ENCODE measurements at places on chromosomes 12 and 14.

GRCh38 chr12:52041695-52042123 is 9.5 kb upstream of the NR4A1 start:
- DNase-seq: no peak

- no peak for DNase-seq
Observed at GRCh38 chr12:125552295-125552694, 487.1 kb downstream of the AACS start.

DNA sequence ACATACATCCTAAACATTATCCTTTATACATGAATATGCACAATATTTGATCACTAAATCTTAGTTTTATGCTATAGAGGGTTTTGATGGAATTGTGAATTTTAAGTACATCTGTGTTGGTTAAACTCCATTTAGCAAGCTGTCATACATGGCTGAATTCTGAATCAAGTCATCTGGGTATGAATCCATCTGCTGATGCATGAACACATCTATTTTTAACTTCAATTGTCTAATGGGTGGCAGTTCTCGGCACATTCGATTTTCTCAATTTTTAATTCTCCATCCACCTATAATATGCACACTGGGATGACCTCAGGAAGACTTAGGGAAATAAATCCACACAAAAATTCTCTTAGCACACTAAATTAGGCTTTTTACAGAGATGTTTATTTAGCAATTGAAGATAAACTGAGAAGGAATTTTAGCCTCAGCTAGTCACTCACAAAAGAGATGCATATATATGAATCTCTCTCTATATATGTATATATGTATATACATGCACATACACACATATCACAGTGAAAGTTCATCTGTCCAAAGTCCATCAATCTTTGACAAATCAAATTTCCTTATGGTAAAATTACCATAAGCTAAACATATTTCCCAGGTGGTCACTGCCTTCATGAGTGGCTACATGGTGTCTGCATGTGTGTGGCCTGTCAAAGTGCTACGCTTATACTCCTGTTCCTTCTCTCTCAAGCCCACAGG is 44.5 kb upstream of the VPS33A start:
- DNase-seq: no peak

DNA sequence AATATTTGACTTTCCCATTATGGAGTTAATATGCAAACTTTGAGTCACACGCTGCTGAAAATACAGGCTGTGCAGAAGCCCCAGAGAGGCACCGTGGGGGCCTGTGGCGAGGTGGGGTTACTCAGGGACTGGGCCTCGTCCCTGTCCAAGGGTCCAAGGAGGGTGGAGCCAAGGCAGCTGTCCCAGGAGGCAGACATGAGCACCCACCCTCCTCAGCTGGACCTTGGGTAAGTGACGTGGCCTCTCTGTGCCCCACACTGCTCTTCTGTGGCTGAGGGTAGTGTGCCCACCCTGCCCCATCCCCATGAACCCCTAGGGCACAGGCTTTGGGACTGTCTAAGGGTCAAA is 39.4 kb downstream of the FAM222A start:
- no peak for DNase-seq

DNA sequence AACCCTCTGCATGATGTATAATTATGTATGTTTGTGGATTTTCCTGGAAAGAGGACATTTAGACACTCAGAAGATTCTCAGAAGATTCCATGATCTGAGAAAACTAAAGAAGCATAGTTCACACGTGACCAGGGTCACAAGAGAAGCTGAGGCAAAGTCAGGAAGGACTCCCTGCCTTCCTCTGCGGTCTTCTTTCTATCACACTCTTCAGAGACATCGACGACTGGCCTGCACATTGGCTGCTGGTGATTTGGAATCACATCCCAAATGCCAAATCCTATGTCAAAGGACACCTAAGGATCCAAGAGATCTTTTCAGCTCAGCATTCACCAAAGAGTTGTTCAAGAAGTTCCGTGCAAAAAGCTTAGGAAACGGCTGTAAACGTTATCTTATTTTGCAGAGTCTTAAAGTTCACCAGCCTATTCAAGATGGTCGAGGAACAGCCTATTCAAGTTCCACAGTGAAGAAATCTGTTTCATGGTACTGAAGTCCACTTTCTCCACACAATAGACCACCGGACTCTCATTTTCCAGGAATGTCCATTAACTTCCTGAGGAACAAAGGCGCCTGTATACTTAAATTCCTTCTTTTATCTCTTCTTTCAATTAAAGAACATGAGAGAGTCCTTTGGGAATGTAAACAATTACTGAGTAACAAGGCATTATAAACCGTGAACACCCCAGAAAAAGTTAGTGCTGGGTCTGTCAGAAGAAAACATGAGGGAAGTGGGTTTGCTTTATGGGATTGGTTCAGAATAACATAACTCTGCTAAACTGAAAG is 42.1 kb downstream of the IGF1 start:
- DNase-seq: no peak

DNA sequence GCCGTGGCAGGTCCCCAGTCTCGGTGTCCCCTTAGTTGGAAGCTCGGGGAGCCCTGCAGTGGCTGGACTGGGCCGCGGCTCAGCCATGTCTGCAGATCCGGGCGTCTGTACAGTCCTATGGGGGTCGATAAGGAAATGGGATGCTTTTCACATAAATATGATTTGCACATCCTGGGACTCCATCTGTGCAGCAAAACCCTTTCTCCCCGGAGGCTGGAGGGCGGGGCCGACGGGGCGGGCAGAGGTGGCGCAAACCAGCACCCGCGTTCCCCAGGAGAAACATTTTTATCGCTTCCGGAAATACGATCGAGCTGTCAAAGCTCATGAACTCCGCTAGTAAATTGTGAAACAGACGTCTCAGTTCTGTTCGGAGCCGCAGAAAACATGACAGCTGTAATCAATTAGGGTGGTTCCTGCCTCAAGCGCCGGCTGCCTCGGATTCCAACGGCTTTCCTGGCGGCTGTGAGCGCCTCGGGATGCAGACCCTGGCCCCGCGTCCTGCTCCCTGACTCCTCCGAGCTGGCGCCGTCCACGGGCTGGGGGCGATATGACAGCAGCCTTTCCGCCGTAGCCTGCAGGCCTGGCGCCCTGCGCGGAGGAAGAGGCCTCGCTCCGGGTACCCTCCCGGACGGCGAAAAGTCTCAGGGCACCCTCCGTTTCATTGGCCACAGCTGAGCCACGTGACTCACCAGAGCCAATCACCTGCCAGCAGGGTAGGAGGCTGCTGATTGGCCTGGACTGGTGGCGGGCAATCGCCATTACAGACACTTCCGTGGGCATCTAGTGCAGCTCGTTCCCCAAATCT is 23.0 kb downstream of the DIO3 start:
- no peak for DNase-seq

DNA sequence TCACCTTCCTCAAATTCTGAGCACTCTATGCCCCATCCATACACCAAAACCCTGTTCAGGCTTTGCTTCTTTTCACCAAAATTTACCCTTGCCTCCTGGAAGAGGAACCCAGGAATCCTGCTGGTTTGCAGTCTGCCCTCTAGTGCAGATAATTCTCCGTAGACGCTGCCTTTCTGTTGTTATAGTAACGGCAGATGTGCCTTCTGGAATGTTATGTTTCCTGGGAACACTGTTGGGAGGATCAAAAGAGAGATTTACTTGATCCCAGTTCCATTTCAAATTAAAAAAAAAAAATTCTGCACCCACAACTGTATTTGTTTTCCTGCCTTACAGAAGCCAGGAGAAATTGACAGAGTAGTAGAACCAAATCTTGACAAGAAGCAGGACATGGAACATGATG is 104.2 kb upstream of the RMST start:
- DNase-seq: no peak

- DNase-seq: no peak
Observed at GRCh38 chr12:93591137-93591868, 18.8 kb downstream of the SOCS2 start.

GRCh38 chr12:55972911-55973598 is 823 bp upstream of the RAB5B start:
- DNase-seq: no peak

- no peak for DNase-seq
Observed at GRCh38 chr14:89387922-89388685, 28.9 kb downstream of the FOXN3 start.

- no peak for DNase-seq
Observed at GRCh38 chr12:30457621-30458289, 237.9 kb downstream of the IPO8 start.

Data from stimulated activated CD8-positive, alpha-beta memory T cell treated with anti-CD3 and anti-CD28 coated beads, Interleukin-2, amount 100 ng/mL, for 1 hour (primary cell).